Central memory CD8-positive, alpha-beta T cell (primary cell): ENCODE measurements at places on chromosomes 13 and 19.
A peak's percentile ranks its signal among the peaks of the same experiment; 100 is the strongest.

DNA sequence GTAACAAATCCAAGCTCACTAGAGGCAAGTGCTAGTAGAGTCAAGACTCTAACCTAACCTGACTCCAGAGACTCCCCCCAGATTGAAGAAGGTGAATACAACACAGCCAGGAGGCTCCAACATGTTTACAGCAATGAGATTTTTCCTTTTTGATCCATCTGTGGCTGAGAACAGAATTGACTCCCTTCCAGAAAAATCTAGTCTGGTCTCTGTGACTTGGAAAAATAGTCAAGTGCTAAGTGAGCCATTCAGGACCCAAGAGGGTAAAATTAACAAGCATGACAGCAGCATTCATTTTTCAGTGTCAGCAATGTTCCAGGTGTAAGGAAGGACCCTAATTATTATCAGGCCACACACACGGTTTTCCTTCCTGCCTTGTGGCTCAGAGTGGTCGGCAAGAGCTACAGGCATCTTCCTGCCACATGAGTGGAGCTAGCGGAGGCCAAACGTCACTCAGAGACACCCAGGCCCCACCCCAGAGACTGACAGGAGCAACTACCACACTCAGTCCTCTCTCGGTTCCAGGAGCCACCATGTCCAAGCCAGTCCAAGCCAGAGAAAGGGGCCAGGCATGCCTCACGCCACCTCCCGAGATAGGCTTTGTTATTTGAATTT, 395.1 kb downstream of the FOXO1 start:
- DNase-seq: no peak

DNA sequence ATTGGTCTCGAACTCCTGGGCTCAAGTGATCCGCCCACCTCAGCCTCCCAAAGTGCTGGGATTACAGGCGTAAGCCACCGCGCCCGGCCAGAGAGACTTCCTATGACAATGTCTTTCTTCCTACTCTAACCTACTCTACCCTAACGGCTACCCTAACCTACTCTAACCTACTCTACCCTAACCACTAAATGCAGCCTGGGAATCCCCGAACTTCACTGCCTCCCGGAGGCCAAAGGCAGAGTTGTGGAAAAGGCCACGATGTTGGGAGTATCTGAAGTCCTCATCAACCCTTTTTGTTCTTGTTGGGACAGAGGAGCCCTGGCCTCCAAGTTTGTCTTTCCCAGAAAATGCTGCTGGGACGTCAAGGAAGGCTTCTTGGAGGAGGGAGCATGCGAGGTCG, 967 bp upstream of the NR2C2AP start:
- no peak for DNase-seq

DNA sequence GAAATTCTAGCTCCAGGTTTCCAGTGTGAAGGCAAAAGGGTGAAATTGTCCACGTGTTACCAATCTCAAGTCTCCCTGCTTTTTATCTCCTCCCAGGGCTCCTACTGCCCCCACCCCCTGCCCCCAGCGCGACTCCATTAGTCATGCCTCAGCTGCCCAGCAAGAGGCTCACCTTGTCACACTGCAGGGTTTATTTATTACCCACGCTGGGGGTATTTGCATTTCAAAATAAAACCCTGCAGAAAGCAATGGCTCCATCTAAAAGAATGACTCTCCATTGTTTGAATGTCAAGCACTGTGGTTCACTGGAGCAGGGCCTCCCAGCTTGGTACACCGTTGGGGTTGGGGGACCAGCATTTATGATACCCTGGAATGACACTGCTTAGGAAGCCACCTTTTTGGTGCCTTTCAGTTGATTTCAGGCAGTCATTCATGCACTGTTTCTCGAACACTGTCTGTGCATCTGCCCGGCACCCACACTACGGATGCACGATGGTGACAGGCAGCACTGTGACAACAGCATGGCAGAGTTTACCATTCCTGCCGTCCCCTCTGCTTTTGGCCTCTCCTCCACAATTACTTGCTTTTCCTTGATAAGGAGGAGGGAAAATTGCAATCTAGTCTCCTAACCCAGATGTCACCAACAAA, 9.9 kb upstream of the POP4 start:
- no peak for DNase-seq

GRCh38 chr19:5096536-5096935, 127.6 kb downstream of the KDM4B start:
- DNase-seq: no peak

GRCh38 chr13:80338781-80339562, 2.0 kb downstream of the SPRY2 start:
- no peak for DNase-seq

GRCh38 chr13:113064000-113064533, 41.5 kb upstream of the F7 start:
- no peak for DNase-seq

- no peak for DNase-seq
Observed at GRCh38 chr13:54593504-54593903, 1564.9 kb downstream of the OLFM4 start.

DNA sequence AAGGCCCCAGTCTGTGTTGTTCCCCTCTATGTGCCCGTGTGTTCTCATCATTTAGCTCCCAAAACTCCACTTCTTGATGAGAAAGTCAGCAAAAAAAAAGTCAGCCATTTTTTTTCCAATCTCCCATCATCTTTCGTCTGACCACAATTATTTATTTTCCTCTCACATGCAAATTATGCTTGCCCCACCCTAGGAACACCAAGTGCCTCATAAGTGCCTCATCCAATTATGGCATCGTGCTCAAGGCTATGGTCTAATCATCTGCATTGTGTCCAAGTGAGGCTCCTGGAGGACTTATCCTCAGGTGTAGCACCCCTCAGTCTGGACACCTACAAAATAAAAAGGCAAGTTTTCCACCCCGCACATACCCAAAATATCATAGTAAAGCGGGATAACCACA, 20.8 kb upstream of the IPO5 start:
- DNase-seq: no peak

DNA sequence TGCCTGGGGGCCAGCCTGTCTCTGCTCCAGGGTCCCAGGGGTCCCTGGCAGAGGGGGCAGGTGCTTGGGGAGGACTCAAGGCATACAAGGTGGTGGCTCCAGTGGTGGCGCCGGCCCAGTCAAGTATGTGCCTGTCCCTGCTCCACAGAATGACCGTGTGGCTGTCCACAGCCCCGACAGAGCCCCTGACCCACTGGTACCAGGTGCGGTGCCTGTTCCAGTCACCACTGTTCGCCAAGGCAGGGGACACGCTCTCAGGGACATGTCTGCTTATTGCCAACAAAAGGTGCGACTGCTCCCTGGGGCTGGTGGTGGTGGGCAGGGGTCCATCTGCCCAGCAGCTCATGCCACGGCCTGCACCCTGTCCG, 8.2 kb downstream of the YIPF2 start:
- DNase-seq: no peak

DNA sequence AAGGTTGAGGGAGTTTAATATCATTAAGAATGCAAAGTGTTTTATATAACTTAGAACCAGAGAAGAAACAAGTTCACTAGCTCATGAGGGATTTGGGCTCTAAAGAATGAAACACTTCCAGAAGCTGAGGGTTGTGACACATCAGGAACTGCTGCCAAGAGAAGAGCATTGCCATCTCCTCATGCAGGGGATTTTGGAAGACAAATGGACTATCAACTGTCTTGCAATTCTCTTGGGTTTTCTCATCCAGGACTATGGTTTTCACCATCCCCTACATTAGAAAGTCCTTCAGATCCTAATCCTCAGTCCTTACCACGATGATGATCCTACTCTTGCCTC, 59.7 kb upstream of the KL start:
- no peak for DNase-seq

GRCh38 chr19:23587546-23587945, 99.5 kb downstream of the ZNF675 start:
- DNase-seq: no peak

DNA sequence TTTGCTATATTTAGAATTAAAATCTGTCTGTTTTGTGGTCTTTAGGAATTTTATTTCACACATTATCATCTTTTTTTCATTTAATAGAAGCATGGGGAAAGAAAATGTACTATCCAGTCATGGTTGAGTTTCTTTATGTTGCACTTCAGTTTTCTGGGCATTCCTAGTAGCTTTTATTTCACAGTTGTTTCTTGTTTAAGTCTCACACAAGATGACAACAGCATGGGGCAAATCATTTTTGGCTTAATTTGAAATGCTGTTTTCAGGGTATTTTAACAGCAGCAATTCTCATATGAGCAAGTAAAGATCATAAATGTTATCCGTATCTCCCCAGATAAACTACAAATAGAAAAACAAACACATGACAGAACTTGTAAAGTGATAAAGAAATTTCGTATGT, 1600.2 kb downstream of the PCDH9 start:
- no peak for DNase-seq

GRCh38 chr19:4866595-4867424, 657 bp downstream of the PLIN3 start:
- DNase-seq: peak; percentile 26

GRCh38 chr19:5978606-5979552, 939 bp upstream of the RANBP3 start:
- no peak for DNase-seq

DNA sequence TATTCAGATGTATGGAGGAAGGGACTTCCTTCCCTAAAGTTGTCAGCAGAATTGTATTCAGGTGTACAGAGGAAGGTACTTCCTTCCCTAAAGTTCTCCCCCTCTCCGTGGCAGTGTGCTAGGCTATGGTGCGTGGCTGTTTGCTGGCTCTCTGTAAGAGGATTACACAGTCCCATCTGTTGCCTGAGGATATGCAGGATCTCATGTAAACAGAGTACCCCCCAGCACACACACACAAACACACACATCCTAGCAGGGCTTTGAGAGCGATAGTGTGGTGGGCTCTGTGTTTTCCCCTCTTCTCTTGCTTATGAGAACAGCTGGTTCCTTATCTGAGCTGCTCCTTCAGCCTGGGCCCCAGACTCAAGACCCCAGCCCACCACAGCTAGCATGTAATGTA, 10.3 kb downstream of the NEK5 start:
- no peak for DNase-seq

- DNase-seq: no peak
Observed at GRCh38 chr13:110239280-110240125, 67.5 kb downstream of the COL4A1 start.
